ENCODE measurements at places on chromosomes 2 and 18.

- no peak for DNase-seq
These were observed 208.4 kb downstream of the SETBP1 start for GRCh38 chr18:44889111-44889510.

- no peak for DNase-seq
These were observed 572.0 kb upstream of the ZEB2 start for GRCh38 chr2:145091967-145092366.

DNA sequence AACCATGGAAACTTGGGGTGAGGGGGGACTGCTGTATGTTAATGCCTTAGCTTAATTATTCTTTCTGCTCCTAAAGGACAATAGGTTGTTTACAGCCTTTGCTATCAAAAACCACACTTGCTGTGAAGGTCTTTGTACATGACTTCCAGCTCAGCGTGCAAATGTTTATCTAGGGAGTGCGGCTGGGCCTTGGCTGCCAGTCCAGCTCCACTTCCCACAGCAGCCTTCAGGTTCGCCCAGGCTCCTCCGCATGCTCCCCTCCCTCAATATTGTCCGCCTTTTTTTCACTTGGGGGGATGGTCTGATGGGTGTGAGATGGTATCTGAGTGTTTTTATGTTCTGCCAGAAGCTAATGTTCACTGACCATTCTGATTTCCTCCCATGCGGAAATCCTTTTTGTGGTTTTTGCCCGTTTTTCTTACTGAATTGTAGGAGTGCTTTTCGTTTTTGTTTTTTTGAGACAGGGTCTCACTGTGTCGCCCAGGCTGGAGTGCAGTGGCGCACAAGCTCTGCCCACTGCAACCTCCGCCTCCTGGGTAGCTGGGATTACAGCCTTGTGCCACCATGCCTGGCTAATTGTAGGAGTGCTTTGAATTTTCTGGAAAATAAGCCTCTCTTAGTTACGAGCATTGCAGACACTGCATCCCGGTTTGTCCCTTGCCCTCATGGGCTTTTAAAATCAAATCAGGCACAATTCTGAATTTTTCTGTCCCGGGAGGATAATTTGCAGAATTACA lies 28.8 kb downstream of the SH3BP4 start:
- DNase-seq = no peak

- DNase-seq = no peak
These were observed 16.8 kb upstream of the SLC1A4 start for GRCh38 chr2:64972426-64972825.

DNA sequence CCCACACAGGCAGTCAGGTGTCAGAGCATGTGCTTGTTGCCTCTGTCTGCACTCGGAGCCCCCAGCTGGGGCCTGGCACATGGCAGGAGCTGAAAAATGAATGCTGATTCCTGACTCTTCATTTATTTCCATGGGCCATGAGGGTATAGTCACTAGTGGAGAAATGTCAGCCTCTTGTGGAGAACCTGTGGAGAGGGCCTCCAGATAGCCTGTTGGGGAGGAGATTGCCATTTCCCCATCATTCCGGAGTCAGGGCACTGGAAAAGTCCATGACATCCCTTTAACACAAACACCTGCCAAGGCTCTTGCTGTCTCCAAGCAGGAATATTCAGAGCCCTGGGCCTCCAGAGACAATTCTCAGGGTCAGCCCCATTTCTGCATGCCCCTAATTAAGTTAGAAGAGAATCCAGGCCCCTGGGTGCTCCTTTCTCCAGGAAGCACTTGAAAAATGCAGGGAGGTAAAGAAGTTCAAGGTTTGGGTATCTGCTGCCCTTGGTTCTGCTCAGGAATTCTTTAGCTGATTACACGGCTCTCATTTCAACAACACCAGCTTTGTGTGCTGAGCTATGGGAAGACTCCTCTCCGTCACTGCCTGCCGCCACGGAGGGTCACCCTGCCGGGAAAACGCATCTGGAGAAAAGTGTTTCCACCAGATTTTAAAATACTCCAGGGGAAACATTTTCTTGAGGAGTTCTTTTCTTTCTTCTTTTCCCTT lies 311.3 kb downstream of the MYCN start:
- no peak for DNase-seq

GRCh38 chr2:62114564-62114963 lies 81.4 kb upstream of the B3GNT2 start:
- DNase-seq = no peak

GRCh38 chr18:35511428-35511827 lies 13.7 kb upstream of the INO80C start:
- DNase-seq = no peak

- no peak for DNase-seq
These were observed 236.2 kb upstream of the COPS8 start for GRCh38 chr2:236849508-236849907.

DNA sequence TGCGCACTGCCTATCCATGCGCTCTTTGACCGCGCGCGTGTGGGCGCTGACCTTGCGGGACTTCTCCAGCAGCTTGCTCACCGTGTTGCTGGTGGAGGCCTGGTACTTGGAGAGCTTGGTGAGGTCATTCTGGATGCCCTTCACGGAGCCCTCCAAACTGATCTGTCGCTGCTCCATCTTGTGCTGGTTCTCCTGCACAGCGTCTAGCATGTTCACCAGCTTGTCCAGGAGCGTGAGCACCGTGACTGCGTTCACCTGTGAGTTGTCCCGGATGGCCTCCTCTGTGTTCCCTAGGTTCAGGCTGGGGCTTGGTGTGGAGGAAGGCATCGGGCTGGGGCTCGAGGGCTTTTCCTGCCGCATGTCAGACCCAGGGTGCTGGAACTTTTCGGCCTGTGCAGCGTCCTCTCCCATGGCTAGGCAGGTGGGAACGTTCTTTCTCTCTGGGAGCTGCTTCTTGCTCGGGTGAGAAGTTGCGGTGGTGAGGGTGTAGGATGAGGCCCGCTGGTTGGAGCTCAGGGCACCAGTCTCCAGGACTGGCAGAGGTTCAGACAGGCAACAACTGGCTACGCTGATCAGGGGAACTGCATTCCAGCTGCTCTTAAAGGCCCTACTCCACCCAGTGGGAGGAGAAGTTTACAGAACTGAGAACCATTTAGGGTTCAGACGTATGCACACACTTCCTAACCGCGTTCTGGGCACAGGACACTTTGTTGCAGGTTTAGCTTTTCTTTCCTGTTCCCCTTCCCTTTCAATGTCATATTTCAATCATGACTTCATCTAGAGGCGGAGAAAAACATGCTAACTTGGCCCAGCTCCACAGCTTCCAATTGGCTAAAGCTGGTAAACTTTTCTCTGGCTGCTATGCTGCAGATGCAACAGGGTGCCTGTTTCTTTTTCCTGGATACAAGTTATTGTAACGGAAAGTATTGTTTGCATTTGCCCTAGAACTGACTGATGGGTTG lies at the start of gene CAVIN2:
Gene CAVIN2, minus strand, starts transcription at position 574 of the 962 bp plus-strand sequence. Its CDS starts 163 bp downstream, at position 411.
- no peak for DNase-seq

DNA sequence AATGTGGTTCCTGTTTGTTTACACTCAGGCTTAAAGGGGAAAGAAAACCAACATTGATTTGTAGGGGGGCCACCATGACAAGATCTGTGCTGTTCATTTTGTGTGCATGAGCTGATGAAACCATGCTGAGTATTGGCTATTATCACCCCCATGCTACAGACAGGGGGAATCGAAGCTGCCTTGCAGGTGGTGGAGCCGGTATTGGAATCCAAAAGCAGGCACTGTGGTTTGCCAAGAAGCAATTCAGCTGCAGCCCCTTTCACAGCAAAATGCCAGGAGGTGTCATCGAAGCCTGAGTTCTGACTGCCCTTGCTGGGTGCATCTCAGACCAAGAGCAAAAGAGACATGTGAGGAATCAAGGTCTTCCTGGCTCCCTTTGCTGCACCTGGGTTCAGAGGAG lies 221.9 kb downstream of the UXS1 start:
- DNase-seq = no peak

- no peak for DNase-seq
These were observed 15.3 kb downstream of the SGPP2 start for GRCh38 chr2:222439692-222440091.

DNA sequence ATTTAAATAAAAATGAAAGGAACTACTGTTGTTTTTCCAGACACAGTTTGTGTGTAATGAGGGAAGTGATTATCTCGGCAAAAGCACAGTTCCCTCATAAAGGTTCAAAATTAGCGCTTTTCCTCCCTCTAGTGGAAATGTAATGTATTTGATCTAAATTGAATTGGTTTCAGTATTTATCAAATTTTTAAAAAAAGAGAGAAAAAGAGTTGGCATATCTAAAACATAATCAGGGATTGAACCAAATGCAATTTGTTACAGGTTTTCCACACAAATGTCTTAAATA lies 37.5 kb downstream of the CMPK2 start:
- DNase-seq = no peak

DNA sequence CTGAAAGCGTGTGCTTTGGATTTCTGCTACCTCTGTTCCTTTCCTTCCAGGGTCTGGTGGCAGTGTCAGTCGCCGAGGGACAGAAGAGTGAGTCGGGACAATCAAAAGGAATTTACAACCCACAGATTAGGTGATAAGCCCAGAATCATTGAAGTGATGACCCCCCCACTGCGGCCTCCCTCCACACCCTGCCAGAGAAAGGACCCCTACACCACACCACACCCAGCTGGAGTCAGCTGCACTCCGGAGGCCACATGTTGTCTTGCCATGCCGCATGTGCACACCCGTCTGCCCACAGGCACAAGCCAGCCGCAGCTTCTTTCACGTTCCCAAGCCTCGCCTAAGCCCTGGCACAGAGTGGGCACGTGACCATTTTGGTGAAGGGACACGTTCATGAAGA lies 366.8 kb upstream of the SALL3 start:
- DNase-seq = no peak

GRCh38 chr2:133847591-133847990 lies 279.3 kb upstream of the NCKAP5 start:
- no peak for DNase-seq

GRCh38 chr2:239587311-239587731 lies 186.5 kb upstream of the HDAC4 start:
- DNase-seq = no peak

DNA sequence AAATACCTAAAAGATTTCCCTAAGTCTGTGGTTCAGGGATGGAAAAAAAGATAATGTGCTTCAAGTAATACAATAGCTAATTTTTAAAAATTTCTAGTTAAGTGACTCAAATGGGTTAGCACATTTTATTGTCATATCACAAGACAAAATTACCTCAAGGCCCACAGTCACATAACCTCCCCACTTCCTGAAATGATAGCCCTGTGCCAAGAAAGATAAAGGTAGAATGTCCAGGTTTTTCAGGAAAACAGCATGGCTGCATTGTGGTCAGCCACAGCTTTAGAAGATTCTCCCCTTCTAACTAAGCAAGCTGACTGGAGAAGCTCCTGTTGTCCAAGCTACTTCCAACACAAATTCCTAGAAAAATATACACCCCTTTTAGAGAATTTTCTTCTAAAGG lies 127.1 kb upstream of the SLC35G4 start:
- no peak for DNase-seq

GRCh38 chr2:226354434-226354833 lies 445.2 kb downstream of the IRS1 start:
- DNase-seq = no peak

GRCh38 chr18:12001421-12001820 lies 20.1 kb downstream of the IMPA2 start:
- no peak for DNase-seq

DNA sequence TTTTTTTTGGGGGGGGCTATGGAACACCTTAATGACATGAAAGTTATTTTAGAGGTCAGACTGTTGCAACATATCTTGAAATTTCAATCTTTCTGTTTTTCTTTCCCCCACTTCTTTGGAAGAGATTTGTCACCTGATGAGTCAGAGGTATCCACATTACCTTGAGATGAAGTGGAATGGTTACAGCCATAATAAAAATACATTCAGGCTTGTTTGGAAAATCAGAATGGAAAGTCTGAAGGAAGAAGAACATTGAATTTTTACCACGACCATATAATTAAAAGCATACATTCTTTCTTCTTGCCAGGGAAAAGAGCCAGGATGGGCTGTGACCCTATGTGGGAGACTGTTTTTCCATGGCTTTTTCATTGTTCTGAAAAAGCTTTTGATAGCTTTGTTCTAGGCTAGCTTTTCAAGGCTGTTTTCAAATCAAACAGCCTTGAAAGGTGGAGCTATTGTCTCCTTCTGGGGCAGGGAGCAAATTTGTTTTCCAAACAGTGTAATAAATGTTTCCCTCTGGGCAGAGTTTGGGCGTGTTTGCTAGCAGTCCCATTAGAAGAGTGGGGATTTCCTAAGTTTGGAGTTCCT lies 2.3 kb upstream of the GTF3C3 start:
- no peak for DNase-seq
